ENCODE measurements at places on chromosomes 16 and 17.

DNA sequence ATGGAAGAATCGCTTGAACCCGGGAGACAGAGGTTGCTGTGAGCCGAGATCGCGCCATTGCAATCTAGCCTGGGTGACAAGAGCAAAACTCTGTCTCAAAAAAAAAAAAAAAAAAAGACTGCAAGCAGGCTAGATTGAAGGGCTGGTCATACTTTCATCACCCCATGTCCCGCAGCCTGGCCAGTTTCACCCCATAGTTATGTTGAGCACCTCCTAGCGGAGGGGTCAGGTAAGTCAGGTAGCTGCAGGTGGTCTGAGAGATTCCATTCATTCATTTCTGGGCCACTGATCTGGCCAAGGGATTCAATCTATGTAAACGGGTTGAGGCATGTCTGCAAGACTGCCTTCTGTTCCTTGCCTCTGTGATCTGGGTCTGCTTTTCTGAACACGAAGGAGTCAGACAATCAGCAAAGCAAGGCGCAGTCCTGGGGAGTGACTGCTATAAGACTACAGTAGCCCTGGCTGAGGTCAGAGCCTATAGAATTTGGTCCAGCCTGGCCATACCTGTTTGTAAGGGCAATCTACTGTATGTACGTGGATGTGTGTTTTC is 23.6 kb upstream of the BPTF start:
- DNase-seq, result no peak

GRCh38 chr16:67901734-67902133 is 8.7 kb downstream of the PSKH1 start:
- no peak for DNase-seq

DNA sequence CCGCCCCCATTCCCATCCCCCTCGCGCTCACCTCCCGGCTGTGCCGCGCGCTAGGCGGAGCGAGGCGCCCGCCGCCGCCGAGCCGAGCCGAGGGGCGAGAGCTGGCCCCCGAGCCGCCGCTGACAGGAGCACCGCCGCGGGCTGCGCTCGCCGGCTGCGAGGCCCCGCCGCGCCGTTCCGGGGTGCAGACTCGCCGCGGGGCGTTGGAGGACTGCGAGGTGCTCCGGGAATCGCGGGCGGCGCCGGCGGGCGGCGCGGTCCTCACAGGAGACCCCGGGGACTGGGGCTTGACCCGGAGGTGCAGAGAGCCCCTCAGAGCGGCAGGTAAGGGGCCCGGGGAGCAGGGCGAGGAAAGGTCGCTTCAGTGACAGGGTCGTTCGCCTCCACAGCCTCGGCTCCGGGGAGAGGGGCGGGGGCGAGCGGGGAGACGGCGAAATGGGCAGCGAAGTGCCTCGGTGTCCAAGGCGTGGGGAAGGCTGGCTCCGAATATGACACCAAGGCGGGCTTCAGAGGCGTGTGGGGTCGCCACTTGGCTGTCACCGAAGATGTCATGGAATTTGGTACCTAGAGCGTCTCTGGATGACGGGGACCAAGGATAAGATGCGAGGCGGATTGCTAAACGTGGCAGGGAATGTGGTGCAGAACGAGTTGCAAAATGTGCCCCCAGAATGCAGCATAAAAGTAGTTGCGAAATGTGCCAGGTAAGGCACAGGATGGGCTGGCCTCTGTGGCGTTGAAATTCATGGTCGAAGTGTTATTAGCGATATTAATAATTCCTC is 580 bp downstream of the TANC2 start:
- DNase-seq, result peak; percentile 50

GRCh38 chr17:49280918-49281317 is 50.3 kb upstream of the PHOSPHO1 start:
- no peak for DNase-seq

DNA sequence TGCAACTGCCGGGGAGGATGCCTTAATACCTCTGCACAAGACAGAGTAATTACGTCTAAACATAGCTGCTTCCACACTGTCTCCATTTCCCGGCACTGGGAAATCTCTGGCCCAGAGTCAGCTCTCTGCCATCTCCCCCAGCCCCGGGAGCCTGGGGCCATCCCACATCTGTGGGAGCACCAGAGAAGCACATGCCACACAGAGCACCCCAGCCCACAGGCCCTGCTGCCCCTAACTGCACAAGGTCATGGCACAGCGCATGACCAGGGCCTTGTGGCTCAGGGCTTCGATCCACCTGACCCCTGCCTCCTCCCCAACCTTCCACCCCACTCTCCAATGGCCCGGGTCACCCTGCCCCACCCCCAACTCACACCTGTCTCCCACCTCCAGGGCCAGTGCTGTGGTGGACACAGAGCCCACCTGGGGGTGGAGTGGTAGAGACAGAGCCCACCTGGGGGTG is 36.6 kb upstream of the RBFOX3 start:
- DNase-seq, result no peak
